ENCODE measurements at places on chromosomes 3 and 15.

GRCh38 chr15:56654624-56655023 lies 78.7 kb downstream of the ZNF280D start:
- DNase-seq = no peak

DNA sequence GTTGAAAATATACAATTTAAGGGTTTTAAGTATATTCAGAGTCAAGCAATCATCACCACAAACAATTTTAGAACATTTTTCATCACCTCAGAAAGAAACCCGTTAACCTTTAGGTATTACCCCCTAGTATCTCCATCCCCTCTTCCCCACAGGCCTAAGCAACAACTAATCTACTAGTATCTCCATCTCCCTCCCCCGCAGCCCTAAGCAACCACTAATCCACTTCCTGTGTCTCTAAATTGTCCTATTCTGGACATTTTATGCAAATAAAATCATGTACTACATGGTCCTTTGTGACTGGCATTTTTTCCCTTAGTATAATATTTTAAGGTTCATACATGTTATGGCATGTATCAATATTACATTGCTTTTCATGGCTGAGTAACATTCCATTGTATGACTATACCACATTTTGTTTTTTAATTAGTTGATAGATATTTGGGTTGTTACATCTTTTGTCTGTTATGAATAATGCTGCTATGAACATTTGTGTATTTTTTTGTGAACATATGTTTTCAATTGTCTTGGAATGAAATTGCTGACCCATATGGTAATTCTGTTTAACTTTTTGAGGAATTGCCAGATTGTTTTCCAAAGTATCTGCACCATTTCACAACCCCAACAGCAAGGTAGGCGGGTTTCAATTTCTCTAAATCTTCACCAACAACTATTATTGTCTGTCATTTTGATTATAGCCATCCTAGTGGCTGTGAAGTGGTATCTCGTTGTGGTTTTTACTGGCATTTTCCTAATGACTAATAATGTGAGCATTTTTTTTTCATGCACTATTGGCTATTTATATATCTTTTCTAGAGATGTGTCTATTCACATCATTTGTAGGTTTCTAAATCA lies 215.6 kb upstream of the CD96 start:
- DNase-seq = no peak

GRCh38 chr15:22240403-22240802 lies 160.1 kb downstream of the OR4M2 start:
- no peak for DNase-seq

DNA sequence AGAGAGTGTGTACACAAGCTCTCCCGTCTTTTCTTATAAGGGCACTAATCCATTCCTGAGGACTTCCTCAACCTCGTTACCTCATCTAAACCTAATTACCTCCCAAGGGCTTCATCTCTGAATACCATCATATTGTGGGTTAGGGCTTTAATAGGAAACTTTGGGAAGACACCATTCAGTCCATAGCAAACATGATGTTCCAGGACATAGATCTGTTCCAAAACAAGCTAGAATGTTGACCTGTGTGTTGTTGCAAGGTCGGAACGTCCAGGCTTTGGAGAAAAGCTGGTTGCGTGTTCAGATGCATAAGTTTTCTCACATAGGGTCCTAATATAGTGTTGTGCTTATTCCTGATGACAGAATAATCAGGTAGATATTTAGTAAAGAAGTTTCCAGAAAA lies 9.7 kb upstream of the TMEM87A start:
- no peak for DNase-seq

DNA sequence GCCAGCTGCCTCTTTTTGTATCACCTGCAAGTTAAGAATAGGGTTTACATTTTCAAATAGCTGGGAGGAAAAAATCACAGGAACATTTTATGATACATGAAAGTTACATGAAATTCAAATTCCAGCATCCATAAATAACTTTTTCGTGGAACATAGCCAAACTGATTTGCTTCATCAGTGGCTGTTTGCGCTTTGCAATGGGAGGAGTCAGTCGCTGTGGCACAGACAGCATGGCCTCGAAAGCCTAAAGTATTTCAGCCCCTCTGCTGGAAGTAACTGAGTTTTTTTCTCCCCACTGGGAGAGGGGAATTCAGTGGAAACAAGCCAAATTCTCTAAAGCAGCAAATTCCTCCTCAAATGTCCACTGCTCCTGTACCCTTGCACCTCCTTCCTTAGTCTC lies 271.9 kb downstream of the SUCLG2 start:
- no peak for DNase-seq

DNA sequence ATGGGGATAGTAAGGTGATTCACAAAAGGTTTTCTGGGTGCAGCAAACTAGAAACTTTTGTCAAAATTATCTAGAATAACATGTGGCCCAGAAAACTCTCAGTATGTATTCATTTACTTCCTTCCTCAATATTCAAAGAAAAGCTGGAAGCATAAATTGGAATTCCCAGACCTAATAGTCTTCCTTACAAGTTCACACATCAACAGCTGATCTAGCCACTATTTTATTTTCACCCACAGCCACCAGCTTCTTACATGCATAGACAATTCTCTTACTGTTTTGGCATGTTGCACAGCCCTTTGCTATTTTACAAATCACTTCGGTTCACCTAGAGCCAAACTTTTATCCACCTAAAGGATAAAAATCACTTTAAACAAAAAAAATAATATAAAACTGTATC lies 647.8 kb upstream of the CCDC54 start:
- no peak for DNase-seq

GRCh38 chr3:229183-229661 lies 32.7 kb downstream of the CHL1 start:
- DNase-seq = no peak

- DNase-seq = no peak
Observed at GRCh38 chr3:22122567-22122966, 371.6 kb upstream of the ZNF385D start.

DNA sequence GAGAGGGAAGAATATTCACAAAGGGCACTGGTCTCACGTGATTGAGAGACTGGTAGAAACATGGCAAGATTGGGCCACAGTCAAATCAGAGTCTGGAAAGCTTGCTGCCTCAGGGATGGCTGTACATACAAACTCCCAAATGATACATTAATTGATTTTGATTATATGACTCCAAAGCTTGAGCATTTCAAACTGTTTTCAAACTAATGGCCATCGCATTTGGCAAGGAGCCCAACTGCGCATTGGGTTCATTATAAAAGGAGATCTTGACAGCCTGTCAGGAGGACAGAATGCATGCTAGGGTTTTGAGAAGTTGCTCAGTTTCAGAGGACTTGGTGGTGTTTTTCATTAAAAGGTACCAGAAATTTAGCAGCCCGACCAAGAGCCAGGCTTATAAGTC lies 117.7 kb downstream of the PTPRG start:
- DNase-seq = no peak

DNA sequence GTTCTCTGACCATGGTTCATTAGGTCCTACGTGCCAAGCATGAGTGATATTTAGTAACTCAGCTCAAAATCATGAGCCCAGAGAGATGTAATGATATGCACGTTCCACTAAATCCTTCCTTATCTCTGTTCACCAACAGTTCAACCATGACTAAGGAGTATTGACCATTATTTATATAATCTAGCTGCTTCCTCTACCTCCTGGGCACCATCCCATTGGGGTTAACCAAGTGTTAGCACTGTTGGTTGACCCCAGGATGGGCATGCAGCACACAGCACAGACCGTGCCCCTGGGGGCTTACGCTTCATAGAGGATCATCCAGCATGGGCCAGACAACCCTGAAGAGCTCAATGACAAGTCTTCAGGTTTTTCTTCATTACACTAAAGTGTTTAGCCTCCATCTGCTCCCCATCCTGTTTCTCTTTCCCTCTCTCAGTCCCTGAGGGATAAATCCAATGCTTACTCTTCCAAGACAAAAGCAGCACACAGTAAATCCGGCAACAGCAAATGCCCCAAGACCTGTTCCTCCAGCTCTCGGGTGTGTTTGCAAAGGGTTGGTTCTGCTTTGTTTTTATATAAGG lies 10.4 kb downstream of the FAM174B start:
- DNase-seq = no peak

- DNase-seq = peak; percentile 14
Observed at GRCh38 chr15:69253156-69253555, 45.6 kb upstream of the PAQR5 start.

DNA sequence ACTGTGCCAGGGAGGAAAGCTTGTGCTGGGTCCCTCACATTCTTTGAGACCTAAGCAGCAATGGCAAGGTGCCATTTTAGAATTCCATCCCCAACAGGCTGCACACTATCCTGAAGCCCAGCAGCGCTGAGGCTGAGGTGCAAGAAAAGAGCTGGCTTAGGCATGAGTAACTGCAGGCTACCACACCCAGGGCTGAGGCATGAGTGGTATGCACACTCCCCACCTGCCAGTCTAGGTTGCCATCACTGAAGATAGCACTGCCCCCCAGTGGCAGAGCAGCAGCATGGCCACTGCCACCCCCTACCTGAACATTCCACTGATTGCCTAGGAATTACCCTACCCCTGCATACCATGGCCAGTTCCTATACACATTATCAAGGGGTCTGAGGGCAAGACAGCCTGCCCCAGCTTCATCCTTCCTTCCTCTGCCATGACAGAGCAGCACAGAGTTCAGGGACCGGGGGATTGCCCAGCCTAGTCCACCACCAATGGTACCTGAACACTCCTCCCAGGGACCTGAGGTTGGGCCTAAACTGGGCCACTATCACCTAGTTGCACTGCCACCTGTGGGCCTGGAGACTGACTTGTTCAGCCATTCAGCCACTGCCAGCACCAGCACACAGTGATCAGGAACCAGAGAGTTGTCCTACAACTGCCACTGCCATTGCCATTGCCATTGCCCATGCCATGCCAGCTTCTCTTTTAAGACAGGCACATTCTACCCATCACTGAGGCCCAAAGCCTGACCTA lies 129.8 kb downstream of the SATB1 start:
- no peak for DNase-seq

GRCh38 chr3:156525808-156526207 lies 29.1 kb downstream of the SSR3 start:
- DNase-seq = no peak

GRCh38 chr3:75138345-75138744 lies 523.9 kb upstream of the CNTN3 start:
- DNase-seq = no peak

DNA sequence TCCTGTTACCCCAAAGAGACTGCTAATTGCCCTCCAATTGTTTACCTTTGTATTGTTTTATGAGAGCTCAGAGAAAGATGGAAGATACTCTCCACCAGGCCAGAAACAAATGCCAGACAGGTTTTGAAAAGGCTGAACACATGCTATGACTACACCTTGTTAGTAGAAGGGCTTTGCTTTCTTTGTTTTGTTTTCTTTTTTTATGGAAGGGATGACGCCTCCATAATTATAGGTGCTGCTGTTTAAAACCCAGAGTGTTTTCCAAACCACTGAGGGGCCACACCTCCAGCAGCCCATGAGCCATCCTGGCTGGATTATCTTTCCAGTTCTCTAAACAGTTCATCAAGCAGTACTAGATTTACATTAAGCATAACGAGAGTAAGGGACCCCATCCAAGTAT lies 5.6 kb upstream of the FOXP1 start:
- DNase-seq = no peak

DNA sequence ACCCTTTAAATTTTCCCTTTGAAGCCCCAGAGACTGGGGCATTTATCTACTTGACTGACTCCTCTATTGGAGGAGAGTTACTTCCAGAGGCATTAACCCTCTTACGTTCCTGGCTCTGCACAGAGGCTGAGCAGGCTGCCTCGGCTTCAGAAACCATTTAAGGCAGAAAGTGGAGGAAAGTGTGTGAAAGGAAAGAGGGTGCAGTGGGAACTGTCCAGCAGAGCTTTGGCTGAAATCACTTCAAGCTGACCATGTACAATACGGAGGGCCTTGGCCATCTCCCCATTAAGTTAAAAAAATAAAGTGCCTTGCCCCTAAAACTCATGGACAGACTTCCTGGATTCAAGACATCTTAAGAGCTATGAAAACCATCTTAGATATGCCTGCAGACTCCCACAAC lies 238.7 kb downstream of the SV2B start:
- DNase-seq = no peak

- no peak for DNase-seq
Observed at GRCh38 chr3:122857019-122857418, 62.1 kb downstream of the SLC49A4 start.

DNA sequence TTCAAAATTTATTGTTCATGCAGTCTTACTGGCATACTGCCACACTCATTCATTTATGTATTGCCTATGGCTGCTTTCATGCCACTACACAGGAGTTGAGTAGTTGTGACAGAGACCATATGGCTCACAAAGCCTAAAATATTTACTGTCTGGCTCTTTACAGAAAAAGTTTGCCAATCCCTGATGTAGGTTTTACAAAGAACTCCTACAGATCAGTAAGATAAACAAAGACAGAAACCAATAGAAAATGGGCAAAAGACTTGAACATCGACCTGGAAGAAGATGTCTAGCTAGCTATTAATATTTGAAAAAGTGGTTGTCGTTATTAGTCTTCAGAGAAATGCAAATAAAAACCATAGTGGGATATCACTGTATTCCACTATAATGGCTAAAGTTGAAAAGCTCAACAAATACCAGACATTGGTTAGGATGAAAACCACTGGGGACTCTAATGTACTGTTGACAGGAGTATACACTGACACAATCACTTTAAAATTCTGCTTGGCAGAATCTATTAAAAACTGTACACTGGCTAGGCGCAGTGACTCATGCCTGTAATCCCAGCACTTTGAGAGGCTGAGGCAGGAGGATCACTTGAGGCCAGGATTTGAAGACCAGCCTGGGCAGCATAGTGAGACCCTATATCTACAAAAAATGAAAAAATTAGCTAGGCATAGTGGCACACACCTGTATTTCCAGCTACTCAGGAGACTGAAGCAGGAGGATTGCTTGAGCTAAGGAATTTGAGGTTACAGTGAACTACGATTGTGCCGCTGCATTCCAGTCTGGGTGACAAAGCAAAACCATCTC lies 87.7 kb downstream of the NEO1 start:
- DNase-seq = no peak

DNA sequence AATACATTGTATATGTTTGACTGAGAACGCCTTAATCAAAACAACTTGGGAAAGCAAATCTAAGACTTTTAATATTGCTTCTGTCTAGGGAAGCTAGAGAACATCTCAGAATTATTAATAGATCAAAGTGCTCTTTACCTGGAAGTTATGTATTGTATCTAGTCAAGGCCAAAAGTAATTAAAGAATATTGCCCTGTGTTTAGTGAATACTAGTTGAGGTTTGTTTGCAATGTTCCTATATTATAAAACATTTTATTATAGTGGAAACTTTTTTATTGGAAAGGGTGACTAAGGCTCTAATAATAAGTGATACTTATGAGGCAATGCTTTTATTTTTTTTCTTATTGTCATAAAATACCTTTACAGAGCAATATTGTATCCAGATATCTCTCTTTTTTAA lies 118.2 kb downstream of the CADM2 start:
- DNase-seq = no peak
